ENCODE measurements at places on chromosomes 11 and 22.

- no peaks in the 10 kb centered on the region for H3K4me1 ChIP-seq
- no peaks in the 10 kb centered on the region for H3K36me3 ChIP-seq
- peaks cover 3% of the 10 kb centered on the region for H3K27me3 ChIP-seq
- H3K27ac ChIP-seq, result no peak overlapping the region
- no peak overlapping the region for H3K4me3 ChIP-seq
Measured at GRCh38 chr11:65744026-65744698, 23.6 kb upstream of the RNASEH2C start.

GRCh38 chr11:132106096-132106982 lies 735.9 kb downstream of the NTM start:
- H3K4me3 ChIP-seq, result no peak overlapping the region
- no peak overlapping the region for H3K27ac ChIP-seq
- DNase-seq, result no peak
- H3K27me3 ChIP-seq, result no peaks in the 10 kb centered on the region

DNA sequence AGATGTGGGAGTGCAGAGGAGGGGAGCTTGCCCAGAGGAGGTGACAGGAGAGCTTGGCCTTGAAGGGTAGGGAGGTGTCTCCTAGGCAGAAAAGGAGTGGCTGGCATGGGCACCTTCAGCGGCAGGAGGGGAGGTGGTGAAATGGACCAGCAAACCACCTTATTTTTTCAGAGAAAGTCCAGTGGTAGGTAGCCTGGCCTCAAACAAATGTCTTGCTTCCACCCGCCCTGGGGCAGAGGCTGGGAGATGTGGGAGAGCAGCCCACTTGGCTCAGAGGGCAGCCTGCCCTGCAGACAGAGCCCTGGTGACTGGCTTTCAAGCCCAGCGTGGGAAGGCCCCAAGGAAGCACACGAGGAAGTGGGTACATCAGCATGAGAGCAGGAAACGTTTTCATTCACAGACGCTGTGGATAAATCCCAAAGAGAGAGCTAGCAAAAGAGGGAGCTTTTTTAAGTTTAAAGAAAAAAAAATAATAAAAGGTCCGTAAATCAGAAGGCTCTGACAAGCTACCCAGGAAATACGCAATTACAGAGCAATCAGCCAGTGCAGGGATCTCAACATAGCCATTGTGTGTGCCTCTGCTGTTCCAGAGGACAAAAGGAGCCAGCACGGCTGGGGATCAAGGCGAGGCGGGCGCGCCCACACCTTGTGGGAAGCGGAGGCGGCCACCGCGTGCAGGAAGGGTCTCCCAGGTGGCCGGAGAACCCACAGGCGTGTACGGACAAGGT lies 238.7 kb upstream of the PLET1 start:
- H3K36me3 ChIP-seq, result no peaks in the 10 kb centered on the region
- H3K4me3 ChIP-seq, result no peak overlapping the region
- DNase-seq, result no peak
- H3K27ac ChIP-seq, result no peak overlapping the region
- no peaks in the 10 kb centered on the region for H3K27me3 ChIP-seq

- H3K4me1 ChIP-seq, result no peaks in the 10 kb centered on the region
- H3K4me3 ChIP-seq, result no peak overlapping the region
- DNase-seq, result no peak
- H3K27ac ChIP-seq, result no peak overlapping the region
Measured at GRCh38 chr11:46658259-46658658, 40.9 kb downstream of the ATG13 start.

GRCh38 chr11:71568704-71569349 lies 3.5 kb downstream of the KRTAP5-10 start:
- H3K36me3 ChIP-seq, result no peaks in the 10 kb centered on the region
- H3K4me3 ChIP-seq, result no peak overlapping the region
- no peak overlapping the region for H3K27ac ChIP-seq
- no peak for DNase-seq
- H3K27me3 ChIP-seq, result no peaks in the 10 kb centered on the region

DNA sequence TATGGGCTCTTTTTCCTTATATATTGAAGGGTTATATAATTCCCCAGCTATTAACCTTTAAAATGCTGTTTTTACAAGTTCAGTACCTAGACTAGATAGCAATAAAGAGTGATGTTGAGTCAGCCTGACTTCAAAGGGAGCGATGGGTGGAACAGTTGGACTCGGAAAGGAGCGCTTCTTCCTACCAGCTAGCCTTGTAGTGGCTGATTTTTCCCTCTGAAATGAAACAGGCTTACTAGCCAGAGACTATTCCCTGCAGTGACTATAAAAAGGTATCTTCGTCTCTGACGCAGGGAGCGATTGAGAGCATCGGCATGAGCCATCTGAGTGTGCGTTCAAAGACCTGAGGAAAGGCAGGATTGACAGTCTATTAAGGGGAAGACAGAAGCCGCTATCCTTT lies 66.0 kb upstream of the GRAMD1B start:
- no peak for DNase-seq
- no peaks in the 10 kb centered on the region for H3K36me3 ChIP-seq
- H3K27me3 ChIP-seq, result no peaks in the 10 kb centered on the region
- H3K4me1 ChIP-seq, result no peaks in the 10 kb centered on the region
- H3K4me3 ChIP-seq, result no peak overlapping the region

DNA sequence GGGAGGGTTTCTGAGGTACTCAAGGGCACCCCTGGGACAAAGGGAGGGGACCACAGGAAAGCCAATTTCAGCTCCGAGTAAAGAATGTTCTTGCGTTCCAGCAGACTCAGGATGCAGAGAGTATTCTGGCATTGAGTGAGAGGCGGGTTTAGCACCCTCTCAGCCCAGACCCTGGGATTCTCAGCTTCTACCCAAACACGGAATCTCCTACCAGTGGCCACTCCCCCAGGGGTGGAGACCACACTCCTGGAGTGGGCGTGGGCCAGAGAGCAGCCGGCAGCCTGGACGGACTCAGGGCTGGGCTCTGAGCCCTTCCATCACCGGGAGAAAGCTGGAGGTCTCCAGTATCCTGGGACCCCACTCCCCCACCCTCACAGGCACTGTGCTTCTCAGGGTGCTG lies 26.1 kb upstream of the TTLL12 start:
- H3K36me3 ChIP-seq, result no peaks in the 10 kb centered on the region
- H3K4me1 ChIP-seq, result no peaks in the 10 kb centered on the region
- H3K27me3 ChIP-seq, result no peaks in the 10 kb centered on the region

DNA sequence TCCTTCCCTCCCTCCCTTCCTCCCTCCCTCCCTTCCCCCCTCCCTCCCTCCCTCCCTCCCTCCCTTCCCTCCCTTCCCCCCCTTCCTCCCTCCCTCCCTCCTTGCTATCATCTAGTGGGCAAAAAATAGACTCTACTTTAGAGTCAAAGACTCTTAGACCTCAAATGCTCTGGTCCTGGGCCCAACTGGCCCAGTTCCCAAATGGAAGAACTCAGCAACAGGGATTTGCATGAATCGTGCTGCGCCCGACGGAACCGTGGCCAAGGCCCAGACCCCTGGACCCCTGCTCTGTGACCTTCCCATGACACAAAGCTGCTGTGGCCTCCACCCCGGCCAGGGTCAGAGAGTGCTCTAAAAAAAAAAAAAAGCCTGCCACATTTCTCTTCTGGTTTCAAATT lies 97.4 kb downstream of the WNT7B start:
- no peak overlapping the region for H3K27ac ChIP-seq
- no peaks in the 10 kb centered on the region for H3K4me1 ChIP-seq
- H3K36me3 ChIP-seq, result no peaks in the 10 kb centered on the region
- no peak for DNase-seq
- H3K27me3 ChIP-seq, result peaks cover 10% of the 10 kb centered on the region

- no peak overlapping the region for H3K27ac ChIP-seq
- H3K27me3 ChIP-seq, result no peaks in the 10 kb centered on the region
- DNase-seq, result no peak
Measured at GRCh38 chr22:41745968-41746367, 46.7 kb downstream of the MEI1 start.

GRCh38 chr11:12961615-12962014 lies 47.5 kb upstream of the RASSF10 start:
- no peak overlapping the region for H3K27ac ChIP-seq
- H3K4me1 ChIP-seq, result no peaks in the 10 kb centered on the region
- H3K36me3 ChIP-seq, result no peaks in the 10 kb centered on the region

DNA sequence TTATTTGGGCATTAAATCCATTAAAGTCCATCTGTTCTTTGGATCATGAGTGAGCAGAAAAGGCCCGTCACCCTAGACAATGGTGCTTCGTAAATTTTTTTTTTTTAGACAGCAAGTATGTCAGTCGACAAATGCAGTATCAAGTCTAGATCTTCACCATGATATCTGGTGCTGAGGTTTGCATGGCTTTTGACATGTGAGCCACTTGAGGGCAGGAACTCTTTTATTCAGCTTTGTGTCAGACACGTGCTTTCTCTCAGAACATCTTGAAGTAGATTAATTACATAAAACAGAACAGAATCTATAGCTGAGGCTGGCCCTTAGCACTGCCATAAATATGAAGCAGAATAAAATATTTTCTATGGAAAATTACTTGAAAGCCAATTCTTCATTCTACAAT lies 62.9 kb upstream of the CARD18 start:
- no peaks in the 10 kb centered on the region for H3K27me3 ChIP-seq
- H3K4me3 ChIP-seq, result no peak overlapping the region
- no peaks in the 10 kb centered on the region for H3K36me3 ChIP-seq
- no peak for DNase-seq
- peaks cover 6% of the 10 kb centered on the region for H3K4me1 ChIP-seq

DNA sequence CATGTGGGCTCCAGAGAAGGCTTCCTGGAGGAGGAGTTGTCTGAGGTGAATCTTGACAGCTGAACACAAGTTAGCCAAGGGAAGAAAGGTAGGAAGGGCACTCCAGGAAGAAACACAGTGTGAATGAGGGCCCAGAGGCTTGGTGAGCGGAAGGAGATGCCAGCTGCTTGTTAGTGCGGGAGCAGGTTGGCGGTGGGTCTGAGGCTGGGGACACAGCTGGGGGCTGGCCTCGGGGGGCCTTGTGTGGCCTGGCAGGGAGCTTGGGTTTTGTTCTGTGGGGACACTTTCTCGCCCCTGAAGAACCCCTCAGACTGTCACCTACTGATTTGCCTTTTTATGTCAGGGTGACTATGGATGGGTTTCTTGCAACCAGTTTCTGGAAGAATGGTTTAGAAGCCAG lies 160.0 kb downstream of the ST3GAL4 start:
- no peaks in the 10 kb centered on the region for H3K36me3 ChIP-seq
- H3K4me3 ChIP-seq, result no peak overlapping the region
- no peaks in the 10 kb centered on the region for H3K27me3 ChIP-seq
- H3K4me1 ChIP-seq, result no peaks in the 10 kb centered on the region
- H3K27ac ChIP-seq, result no peak overlapping the region

- DNase-seq, result no peak
- no peak overlapping the region for H3K27ac ChIP-seq
- H3K27me3 ChIP-seq, result no peaks in the 10 kb centered on the region
- no peaks in the 10 kb centered on the region for H3K4me1 ChIP-seq
Measured at GRCh38 chr11:112615891-112616290, 345.3 kb upstream of the NCAM1 start.

DNA sequence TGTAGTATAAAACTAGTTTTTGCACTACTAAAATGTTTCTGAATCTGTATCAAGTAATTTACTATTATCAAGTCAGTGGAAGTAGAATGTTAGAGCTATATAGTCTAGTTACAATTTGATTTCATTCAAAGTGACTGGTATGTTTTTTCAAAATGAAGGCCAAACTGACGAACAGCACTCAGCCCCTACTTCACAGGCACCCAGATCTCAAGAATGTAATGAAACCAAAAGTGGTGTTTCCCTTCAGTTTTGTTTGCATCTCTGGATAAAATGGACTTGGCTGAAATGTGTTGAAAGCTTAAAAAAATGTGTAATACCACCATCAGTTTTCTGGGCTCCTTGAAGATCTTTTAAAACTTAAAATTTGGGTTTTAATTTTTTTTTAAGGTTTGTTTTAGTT lies 46.4 kb downstream of the QSER1 start:
- no peaks in the 10 kb centered on the region for H3K36me3 ChIP-seq
- no peak for DNase-seq
- no peaks in the 10 kb centered on the region for H3K27me3 ChIP-seq
- no peaks in the 10 kb centered on the region for H3K4me1 ChIP-seq
- H3K27ac ChIP-seq, result no peak overlapping the region

- no peak overlapping the region for H3K4me3 ChIP-seq
- no peak overlapping the region for H3K27ac ChIP-seq
- H3K4me1 ChIP-seq, result no peaks in the 10 kb centered on the region
Measured at GRCh38 chr11:92424281-92424680, 199.7 kb downstream of the FAT3 start.

- DNase-seq, result no peak
- no peak overlapping the region for H3K27ac ChIP-seq
- H3K36me3 ChIP-seq, result no peaks in the 10 kb centered on the region
- peaks cover 17% of the 10 kb centered on the region for H3K4me1 ChIP-seq
Measured at GRCh38 chr11:46918788-46919513, 601 bp upstream of the LRP4 start.

DNA sequence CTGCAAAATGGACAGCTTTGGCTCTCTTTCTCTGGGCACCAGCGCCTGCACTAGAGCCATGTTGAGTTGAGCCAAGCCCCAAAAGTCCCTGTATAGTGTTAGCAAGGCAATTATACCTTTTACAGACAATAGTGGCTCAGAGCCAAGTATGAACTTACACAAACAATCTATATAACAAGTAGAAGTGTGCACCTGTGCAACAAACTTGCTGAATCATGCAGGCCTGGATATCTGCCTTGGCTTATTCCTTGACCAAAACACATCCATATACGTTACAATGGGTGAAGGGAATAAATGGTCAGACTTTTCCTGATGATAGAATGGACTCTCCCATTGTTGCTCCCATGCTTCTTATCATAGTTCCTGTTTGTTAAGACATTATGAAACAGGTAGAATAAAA lies 3.8 kb upstream of the OR52I2 start:
- no peak for DNase-seq
- H3K27me3 ChIP-seq, result no peaks in the 10 kb centered on the region
- H3K36me3 ChIP-seq, result no peaks in the 10 kb centered on the region
- H3K4me3 ChIP-seq, result no peak overlapping the region

- no peak for DNase-seq
- no peak overlapping the region for H3K27ac ChIP-seq
- H3K27me3 ChIP-seq, result no peaks in the 10 kb centered on the region
- H3K4me3 ChIP-seq, result no peak overlapping the region
- peaks cover 30% of the 10 kb centered on the region for H3K36me3 ChIP-seq
Measured at GRCh38 chr11:90204832-90205646, 17.8 kb downstream of the CHORDC1 start.

- no peaks in the 10 kb centered on the region for H3K27me3 ChIP-seq
- H3K36me3 ChIP-seq, result no peaks in the 10 kb centered on the region
- H3K4me3 ChIP-seq, result no peak overlapping the region
- H3K27ac ChIP-seq, result no peak overlapping the region
- no peaks in the 10 kb centered on the region for H3K4me1 ChIP-seq
- DNase-seq, result no peak
Measured at GRCh38 chr11:64461081-64461480, 102.1 kb downstream of the RPS6KA4 start.
